GM13976 (cell line): ENCODE measurements at places on chromosomes 1 and 21.
A peak's percentile ranks its signal among the peaks of the same experiment; 100 is the strongest.

DNA sequence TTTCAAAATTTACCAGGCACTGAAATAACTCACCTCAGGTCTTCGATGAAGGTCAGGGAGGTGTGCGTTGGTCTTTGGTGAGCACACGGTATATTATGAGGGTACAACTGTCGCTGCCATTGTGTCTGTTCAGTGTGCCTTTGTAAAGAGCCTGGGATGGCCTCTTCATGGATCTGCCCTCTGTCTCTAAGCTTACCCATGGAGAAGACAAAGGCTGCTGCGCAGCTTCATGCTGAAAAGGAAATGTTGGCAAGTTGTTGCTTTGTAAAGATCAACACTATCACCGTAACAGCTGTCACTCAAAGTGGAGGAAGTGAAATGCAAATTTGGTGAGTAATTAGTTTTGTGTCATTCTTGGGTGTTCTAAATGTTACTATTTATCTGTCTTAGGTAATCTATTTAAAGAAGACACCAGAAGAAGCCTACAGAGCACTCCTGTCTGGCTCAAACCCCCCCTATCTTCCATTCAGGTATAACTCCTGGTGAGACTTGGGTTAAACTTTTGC, 71.6 kb downstream of the CDC14A start:
- DNase-seq: no peak

DNA sequence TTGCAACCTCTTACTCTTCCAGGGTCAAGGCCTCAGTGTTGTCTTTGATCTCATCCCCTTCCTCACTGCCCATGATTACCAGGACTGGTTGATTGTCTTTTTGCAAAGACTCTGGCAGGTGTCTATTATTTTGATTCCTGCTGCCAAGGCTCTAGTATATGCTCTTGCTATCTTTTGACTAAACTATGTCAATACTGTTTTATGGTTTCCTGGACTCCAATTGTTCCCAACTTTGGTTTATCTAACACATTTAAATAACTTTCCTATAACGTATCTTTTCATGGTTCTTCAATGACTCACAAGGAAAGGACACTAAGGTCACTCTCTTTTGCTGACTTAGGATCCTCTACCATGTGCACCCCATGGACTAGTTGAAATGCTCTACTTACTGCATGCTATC, 141.5 kb downstream of the PTPRC start:
- no peak for DNase-seq

GRCh38 chr1:188988589-188988988, 1489.1 kb downstream of the BRINP3 start:
- DNase-seq: no peak

DNA sequence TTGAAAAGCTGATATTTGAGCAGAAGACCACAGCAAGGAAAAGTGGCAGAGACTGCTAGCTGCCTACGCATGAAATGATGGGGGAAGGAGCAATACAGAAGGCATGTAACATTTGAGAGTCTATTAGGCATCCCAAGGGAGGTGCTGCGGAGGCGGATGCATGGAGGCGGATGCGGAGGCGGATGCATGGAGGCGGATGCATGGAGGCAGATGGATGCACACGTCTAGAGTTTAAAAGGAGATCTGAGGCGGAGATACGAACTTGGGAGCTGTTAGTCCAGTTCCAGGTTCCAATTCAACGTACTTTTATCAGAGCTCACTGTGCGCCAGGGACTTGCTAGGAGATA, 744 bp upstream of the DDX20 start:
- no peak for DNase-seq

DNA sequence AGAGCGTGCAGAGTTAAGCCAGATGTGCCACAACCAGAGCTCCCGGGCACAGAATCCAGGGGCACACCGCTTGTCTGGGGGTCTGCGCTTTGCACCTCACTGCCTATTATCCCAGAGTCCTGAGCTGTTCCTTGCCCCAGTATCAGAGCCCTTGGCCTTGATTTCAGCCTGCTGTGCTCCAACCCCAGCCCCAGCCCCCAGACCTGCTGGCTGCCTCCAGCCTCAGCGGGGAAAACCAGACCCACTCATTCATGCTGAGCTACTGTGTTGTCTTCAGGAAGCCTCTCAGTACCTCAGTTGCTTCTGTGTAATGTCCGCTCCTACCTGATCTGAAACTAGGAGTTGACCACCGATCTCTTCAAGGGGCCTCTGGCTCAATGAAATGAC, 1.1 kb downstream of the IKBKE start:
- peak; percentile 62 for DNase-seq

- DNase-seq: no peak
Measured at GRCh38 chr1:201022493-201022819, 1.1 kb downstream of the KIF21B start.

DNA sequence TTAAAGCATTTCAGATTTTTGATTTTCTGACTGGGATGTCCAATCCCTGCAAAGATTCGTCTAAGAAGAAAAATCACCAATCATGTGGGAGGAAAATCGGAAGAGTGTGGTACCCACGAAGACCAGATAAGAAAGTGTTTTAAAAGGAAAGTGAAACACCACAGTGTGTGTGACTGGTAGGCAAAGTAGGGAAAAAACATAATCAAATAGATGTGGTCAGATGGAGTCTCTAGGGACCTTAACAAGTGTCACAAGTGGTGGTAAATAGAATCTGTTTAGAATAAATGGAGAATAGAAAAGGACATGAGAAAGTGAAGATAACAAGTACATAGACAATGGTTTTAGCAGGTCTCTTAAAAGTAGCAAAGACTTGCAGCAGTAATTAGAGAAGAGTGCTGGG, 154.6 kb downstream of the SLC30A10 start:
- DNase-seq: peak; percentile 58

- no peak for DNase-seq
Measured at GRCh38 chr1:201185527-201186128, 5.0 kb upstream of the IGFN1 start.

DNA sequence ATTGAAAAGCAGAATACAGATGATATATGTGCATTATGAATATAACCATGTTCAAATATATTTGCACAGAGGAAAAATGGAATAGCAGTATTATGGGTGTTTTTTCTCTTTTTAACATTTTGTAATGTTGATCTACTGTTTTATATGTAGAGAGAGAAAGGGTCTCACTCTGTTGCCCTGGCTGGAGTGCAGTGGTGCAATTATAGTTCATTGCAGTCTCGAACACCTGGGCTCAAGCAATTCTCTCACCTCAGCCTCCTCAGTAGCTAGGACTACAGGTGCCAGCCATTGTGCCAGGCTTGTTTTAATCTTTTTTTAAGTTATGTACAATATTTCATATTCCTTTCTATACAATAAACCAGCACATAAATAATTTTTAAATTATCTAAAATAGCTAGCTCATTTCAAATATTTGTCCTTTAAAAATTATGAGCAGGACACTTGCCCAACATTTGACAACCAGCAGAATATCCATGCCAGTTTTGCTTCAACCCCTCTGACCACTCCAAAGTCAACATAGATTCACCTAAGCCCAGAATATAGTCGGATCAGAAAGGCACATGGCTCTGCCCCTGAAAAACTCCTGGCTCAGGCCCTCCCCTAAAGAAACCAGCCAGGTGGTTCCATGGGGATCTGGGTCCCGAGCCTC, 29.8 kb downstream of the ZNF281 start:
- DNase-seq: no peak

- DNase-seq: no peak
Measured at GRCh38 chr1:248834343-248834940, 3.6 kb upstream of the ZNF672 start.

DNA sequence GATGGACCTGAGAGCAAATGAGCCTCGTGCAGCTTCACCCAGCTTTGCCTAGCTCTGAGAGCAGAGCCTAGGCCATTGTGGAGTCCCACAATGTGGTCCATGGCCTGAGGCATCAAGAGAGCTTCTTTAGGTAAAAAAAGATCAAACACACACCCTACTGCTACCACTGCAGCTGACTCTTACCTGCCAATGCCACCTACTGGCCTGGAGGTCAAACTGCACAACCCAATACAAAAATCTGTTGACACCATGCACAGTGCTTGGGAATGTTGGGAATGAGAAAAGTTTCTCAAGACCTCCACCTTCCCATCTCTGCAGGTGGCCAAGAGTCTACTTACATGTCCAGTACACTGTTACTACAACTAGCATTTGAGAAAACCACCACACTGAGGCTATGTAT, 60.6 kb downstream of the UCHL5 start:
- no peak for DNase-seq

GRCh38 chr1:201561195-201561564, 22.3 kb downstream of the NAV1 start:
- no peak for DNase-seq

- no peak for DNase-seq
Measured at GRCh38 chr1:147167365-147167764, 4.9 kb downstream of the PRKAB2 start.

DNA sequence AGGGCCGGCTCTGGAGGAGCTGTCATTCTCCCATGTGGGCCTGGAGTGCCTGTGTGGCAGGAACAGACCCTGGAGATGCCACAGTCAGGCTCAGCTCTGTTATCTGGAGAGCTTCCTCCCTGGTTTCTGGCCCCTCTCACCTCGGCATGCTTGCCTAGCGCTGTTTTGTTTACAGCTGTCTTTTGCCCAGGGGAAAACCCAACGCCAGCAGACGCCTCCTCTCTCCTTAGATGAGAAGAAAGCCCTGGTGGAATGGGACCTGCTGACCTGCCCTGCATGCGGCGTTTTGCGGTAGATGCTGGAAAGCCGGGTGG, 104.9 kb downstream of the CRYAA start:
- no peak for DNase-seq

DNA sequence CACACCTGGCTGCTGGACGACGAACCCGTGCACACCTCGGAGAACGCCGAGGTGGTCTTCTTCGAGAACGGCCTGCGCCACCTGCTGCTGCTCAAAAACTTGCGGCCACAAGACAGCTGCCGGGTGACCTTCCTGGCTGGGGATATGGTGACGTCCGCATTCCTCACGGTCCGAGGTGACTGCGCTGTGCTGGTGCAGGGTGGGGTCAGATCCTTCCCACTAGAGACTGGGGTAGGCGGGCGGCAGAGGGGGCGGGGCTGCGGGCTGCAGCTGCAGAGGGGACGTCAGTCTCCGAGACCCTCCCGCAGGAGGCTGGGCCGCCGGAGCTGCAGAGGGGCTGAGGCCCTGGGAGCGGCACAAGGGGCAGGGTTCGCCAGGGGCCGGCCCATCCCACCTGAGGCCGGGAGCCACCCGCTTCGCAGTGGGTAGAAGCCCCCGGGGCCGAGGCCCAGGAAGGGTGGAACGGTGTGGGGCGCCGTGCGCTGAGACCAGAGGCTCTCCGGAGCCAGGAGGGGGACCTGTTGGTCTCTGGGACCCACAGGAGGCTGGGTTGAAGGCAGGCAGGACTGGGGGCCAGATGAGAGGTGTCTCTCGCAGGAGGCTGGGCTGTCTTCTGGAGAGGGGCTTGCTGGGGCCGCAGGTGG, 90.6 kb downstream of the TRIM11 start:
- DNase-seq: no peak

- DNase-seq: no peak
Measured at GRCh38 chr1:236913371-236914037, 90.7 kb downstream of the MT1HL1 start.

DNA sequence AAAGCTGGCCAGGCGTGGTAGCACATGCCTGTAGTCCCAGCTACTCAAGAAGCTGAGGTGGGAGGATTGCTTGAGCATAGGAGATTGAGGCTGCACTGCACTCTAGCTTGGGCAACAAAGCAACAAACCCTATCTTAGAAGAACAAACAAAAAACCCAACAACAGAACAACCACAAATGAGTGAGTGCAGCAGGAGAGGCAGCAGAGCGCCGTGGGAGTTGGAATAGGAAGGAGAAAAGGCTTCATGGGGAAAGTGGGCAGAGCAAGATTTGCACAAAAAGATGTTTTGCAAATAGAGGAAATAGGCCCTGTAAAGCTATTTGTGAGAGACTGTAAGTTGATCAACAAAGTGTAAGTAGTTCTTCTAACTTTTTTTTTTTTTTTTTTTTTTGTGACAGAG, 19.6 kb downstream of the SMAP2 start:
- DNase-seq: no peak

- no peak for DNase-seq
Measured at GRCh38 chr1:182404781-182405180, 4.3 kb upstream of the TEDDM1 start.

DNA sequence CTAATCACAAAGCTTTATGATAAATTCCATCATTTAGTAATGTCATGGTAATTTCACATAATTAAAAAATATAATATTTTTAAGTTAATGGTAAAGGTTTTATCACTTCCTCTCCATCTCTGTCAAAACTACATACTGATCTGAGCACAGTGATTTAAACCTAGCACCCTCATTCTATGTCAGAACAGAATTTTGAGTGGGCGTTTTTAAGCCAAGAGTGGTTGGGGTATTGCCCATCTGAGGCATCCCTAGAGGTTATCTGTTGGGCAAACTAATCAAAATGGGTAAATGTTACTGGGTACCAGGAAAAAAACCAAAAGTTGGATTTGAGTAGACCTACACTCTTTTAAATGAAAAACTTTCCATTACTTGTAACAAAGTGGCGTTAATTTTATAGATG, 100.7 kb upstream of the GFI1 start:
- DNase-seq: peak; percentile 51

- DNase-seq: peak; percentile 60
Measured at GRCh38 chr1:107139833-107140702, 771 bp upstream of the NTNG1 start.

- no peak for DNase-seq
Measured at GRCh38 chr1:246530482-246530881, 23.4 kb upstream of the SMYD3 start.

DNA sequence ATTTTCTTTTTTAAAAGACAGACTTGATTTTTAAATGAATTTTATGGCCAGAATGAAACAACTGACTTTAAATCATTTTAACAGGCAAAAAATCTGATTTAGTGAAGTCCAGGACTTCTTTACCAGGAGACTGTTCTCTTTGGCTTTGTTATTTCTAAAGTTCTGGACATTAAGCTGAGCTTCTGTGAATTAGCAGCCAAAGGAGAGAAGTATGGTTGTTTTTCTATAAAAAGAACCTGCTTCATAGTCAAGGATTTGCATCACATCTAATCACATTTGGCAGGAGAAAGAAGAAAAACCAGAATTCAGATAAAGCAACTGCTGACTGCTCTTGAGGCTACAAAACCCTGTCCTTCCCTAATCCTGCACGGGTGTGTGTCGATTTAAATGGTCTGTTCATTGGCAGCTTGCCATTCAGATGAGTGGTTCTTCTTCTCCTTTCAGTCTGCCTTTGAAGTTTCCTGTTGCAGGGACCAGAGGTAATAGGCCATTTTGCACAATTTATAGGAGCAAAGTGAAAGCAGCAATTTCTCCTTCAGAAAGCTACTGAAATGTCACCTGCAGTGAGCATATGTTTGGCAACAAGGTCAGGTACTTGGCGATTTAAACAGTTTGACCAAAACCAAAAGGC, 215.4 kb downstream of the OLFM3 start:
- no peak for DNase-seq

DNA sequence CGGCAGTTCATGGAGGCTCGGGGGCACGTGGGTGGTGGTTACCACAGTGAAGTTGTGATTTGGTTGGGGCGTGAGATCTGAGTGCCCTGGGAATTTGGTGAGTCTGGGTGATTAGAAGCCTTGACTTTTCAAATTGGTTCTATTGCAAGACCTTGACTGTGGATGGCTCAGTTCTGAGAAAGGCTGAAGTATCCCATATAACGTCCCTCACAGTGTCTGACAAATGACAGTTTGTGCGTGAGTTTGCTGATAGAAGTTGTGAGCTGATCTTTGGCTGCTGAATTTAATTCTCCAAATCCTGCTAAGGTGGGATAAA, 549 bp downstream of the MSH4 start:
- no peak for DNase-seq

- DNase-seq: peak; percentile 70
Measured at GRCh38 chr1:2255420-2256369, 27.6 kb downstream of the SKI start.
